ENCODE measurements at places on chromosomes 13 and 19. TPM values are rescaled to one million over a fixed set of nuclear protein-coding genes. Genes with fewer than 3 reads are reported as not detected.

Gene CFAP97D2
- total RNA-seq: not detected

Gene KLHL26
- 5.2 TPM for total RNA-seq

Gene ZNF583
- 8.3 TPM for total RNA-seq

Gene NUFIP1
- 4.5 TPM for total RNA-seq

Gene SRRM5
- not detected for total RNA-seq

Gene LRG1
- not detected for total RNA-seq

Gene GAPDHS
- total RNA-seq: not detected

Gene KIR2DL3
- not detected for total RNA-seq

Gene FCGBP
- 0.33 TPM for total RNA-seq

Gene TRPC4
- 1.2 TPM for total RNA-seq

Gene MYO1F
- 0.09 TPM for total RNA-seq

Gene GPR180
- total RNA-seq: 2.5 TPM

Gene TNFSF11
- total RNA-seq: 0.33 TPM

Gene TBXA2R
- total RNA-seq: 0.49 TPM

Gene MBD3L3
- not detected for total RNA-seq

Gene ADAMTSL5
- 1.2 TPM for total RNA-seq

Gene MISP
- 0.09 TPM for total RNA-seq

Gene CYP2S1
- not detected for total RNA-seq

Gene CEACAM19
- 2.5 TPM for total RNA-seq

Gene ZNF837
- 3.4 TPM for total RNA-seq

Gene LMTK3
- not detected for total RNA-seq

Gene EXOC3L2
- total RNA-seq: under 0.01 TPM

Gene TMEM238
- total RNA-seq: not detected

Gene RGCC
- total RNA-seq: 1.6 TPM

Gene INSR
- 30.3 TPM for total RNA-seq

Gene ZNF546
- total RNA-seq: 7.1 TPM

Gene PROZ
- not detected for total RNA-seq

Gene STOML3
- not detected for total RNA-seq

All from fibroblast of the aortic adventitia (primary cell).